ENCODE measurements at places on chromosomes 6 and 20.
A peak's percentile ranks its signal among the peaks of the same experiment; 100 is the strongest.

DNA sequence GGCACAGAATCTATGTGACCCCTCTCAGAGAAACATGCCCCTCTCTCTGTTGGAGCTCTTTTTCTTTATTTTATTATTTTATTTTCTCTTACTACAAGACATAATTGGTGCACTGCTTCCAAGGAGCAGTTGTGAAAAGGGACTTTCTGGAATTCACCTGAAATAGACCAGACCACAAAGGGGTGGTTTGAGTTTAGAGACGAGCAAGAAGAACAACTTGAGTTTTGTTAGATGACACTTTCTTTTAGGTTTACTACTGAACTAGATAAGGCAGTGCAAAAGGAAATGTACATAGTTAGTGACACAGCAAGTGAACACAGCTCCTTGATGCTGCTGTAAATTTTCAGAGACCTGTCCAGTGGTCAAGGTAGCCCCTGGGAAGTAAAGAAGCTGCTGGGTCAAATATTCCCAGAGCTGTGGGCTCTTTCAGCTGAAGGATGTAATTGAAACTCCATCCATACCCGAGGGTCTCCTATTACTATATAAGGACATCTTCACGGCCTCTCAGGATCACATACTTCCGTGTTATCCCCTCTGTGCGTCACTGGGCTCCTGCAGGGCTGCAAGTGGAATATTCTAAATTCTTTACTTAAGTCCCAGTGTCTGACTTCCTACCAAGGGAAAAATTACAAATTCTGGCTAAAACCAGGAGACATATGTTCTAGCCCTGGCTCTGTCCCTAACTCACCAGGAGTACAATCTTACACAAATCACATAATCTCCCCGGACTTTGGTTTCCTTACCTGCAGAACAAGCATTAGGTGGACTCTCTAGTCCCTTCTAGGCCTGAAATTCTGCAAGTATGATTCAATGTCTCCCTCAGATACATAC is 69.1 kb upstream of the ADTRP start:
- DNase-seq, result no peak

- DNase-seq, result no peak
Measured at GRCh38 chr20:16224836-16225235, 348.4 kb downstream of the KIF16B start.

- DNase-seq, result no peak
Measured at GRCh38 chr6:88760091-88760490, 203.3 kb downstream of the RNGTT start.

DNA sequence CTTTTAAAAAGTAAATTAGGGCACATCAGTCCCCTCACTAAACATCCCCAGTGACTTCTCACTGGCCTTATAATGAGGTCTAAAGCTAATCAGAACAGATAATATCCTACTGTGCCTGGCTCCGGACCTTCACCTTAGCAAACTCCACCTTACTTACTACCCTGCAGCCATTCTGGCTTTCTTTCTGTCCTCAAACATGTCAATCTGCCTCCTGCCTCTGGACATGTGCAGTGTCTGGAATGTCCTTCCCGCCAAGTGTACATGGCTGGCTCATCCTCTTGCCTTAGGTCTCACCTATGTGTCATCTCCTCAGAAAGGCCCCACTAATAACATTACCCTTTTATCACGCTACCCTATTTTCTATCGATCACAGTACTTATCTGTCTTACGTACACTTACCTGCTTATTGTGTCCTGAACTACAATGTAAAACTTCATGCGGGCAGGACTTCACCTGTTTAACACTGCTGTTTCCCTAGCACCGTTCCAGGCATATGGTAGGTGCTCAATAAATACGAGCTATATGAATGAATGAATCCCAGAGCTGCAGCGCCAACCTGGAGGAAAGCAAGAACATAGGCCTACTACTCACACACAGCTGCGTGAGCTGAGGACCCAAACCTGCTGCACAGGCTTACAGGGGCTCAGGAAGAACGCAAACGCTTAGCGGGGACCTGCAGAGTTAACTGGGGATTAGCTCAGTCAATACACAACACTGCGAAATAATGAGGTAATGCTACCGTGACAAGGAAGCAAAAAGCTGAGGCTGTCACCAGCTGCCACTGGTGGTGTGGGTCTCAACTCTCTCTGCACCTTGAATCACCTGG is 991 bp downstream of the UQCC2 start:
- DNase-seq, result no peak

DNA sequence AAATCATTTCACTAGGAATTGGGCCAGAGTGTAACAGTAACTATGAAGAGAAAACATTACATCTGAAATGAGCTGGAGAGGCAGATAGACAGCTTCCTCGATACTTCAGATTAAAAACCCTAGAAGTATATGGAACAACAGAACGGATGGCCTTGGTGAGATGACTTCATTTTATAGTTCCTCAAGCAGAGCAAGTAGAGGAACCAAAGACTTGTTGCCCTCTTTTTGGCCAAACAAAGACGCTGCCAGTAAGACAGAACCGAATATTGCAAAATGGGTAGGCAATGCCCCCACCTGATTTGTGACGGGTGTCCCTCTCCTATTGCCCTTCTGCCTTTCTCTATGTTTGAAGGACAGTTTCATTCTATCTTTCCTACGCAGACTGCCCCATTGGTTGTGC is 53.5 kb downstream of the AGPAT4 start:
- DNase-seq, result no peak

GRCh38 chr20:2460752-2461424 is 9.7 kb downstream of the SNRPB start:
- no peak for DNase-seq

DNA sequence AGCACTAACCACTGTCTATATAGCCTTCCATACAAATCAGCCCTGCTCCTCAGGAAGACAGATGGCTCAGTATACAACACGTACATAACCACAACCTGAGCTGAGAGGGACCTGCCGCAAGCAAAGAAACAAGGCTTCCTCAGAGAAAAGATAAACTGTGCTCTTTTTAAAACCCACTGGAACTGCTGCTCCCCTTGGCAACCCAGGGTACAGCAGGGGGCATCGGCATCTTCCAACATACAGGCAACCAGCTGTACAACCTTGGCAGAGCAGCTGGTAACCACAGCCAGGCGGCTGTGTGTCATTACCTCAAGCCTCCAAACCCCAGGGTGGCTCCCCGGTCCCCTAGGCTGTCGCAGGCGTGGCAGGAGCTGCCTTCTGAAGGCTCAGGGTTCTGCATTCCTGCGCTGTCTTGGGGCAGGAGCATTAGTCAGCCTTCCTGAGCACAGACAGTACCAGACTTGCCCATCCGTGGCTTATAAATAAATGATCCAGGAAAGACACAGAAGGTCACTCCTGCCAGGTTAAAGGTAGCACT is 249.5 kb downstream of the ADGRG6 start:
- DNase-seq, result peak; percentile 12

- DNase-seq, result no peak
Measured at GRCh38 chr20:62596921-62597320, 45.4 kb upstream of the SLCO4A1 start.

- no peak for DNase-seq
Measured at GRCh38 chr6:149483849-149484655, 762 bp downstream of the ZC3H12D start.

All from stimulated activated CD8-positive, alpha-beta memory T cell treated with anti-CD3 and anti-CD28 coated beads, Interleukin-12 subunit alpha, Interleukin-12 subunit beta, amount 100 ng/mL, for 1 hour (primary cell).